ENCODE measurements at places on chromosomes 7 and 10.
A peak's percentile ranks its signal among the peaks of the same experiment; 100 is the strongest.

- no peak for DNase-seq
Observed at GRCh38 chr7:4884164-4884563, 648 bp upstream of the RADIL start.

- no peak for DNase-seq
Observed at GRCh38 chr10:91117505-91117904, 103.0 kb upstream of the PCGF5 start.

- DNase-seq: peak; percentile 77
Observed at GRCh38 chr10:95363303-95363912, 72.6 kb upstream of the PDLIM1 start.

DNA sequence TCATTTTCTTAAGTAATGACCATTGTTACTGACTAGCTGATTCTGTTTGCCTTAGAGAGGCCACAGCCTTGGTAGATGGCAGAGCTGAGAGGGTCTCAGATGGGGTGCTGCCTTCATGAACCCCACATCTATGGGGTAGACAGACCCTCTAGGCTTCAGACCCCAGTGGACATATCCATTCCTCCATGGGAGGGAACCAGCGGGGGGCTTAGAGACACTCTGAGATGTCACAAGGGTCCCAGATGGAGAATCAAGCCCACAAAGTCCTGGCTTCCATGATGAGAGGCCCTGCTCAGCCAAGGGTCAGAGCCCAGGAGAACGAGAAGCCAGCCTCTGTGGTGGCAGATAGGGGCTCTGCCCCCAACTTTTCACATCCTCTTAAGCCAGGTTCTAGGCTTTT is 408.6 kb downstream of the TCERG1L start:
- DNase-seq: no peak

DNA sequence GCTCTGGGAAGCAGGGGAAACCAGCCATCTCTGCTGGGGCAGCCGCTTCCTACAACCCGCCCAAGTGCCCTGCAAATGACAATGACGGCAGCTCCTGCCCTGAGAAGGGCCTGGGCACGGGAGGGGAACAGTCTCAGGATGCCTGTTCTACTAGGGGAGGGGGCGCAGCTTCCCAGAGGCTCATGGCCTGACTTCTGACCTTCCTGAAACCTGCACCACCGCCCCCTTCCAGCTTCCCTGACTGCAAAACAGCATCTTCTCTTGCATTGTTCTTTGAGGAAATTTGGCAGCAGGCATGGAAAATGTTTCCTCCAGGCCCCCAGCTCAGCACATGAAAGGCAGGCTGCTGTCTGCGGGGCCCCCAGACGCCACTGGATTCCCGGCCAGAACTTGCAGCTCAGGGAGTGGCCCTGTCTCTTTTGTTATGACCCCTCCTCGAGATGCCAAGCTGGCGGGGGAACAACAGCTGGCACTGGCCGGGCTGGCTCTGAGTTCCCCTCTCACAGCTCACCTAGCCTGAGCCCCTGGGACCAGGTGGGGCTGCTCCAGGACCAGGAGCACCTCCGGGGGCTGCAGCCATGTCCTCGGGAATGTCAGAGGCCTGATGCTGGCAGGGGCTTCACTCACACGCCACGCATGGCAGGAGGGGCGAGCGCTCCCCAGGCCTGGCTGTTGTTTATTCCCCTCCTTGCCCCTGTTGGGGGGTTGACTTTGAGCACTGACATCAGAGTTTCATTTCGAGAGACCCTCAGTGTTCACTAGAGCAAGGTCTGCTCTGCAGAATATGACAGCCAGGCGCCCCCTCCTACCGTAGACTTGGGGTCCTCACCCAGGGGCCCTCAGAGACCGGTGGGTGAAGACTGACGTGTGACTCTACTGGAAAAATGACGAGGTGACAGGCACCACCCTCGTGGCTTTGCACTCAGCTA is 62.7 kb downstream of the CALML3 start:
- no peak for DNase-seq

GRCh38 chr7:151869455-151869854 is 7.5 kb downstream of the PRKAG2 start:
- DNase-seq: no peak

- DNase-seq: no peak
Observed at GRCh38 chr7:149879766-149880637, 6.2 kb downstream of the ATP6V0E2 start.

- DNase-seq: no peak
Observed at GRCh38 chr7:159143780-159144757, 598 bp downstream of the VIPR2 start.

DNA sequence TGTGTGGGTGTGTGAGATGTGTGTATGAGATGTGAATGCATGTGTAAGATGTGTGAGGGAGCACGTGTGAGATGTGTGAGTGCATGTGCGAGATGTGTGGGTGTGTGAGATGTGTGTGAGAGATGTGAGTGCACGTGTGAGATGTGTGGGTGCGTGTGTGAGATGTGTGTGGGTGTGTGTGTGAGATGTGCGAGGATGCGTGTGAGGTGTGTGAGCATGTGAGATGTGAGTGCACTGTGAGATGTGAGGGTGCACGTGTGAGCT is 31.0 kb downstream of the PPIF start:
- peak; percentile 1 for DNase-seq

DNA sequence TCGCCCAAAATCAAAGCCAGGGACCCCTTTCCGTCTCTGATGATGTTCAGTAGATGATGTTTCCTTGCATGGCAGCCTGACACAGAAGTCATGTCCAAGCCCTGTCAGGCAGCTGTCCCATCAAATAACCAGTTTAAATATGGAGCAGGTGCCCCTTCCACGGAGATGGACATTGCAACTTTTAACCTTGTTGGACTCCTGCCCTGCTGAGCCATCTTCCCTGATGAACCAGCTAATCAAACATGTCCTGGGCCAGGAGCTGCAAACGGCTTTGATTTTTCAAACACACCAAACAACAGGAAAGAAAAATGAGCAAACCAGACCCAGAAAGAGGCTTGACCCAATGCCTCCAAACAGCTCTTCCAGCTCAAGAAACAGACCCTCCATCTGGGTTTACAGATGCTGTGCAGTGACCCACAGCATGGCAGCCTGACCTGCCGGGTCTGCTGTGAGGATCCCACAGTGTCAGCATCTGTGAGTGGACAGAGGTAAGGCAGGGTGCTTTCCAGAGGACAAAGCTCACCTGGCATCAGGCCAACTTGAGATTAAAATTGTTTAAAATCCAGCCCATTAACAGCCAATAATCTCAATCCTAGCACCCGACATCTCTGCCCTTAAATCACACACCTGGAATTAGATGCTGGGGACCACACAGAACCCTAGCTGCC is 372.6 kb downstream of the GRID1 start:
- DNase-seq: no peak
